ENCODE measurements at places on chromosomes 12 and 14. TPM values are rescaled to one million over a fixed set of nuclear protein-coding genes. Genes with fewer than 3 reads are reported as not detected.

Gene INHBC
- total RNA-seq = 0.18 TPM

GRCh38 chr12:124217508-124218242 lies 77.2 kb upstream of the RFLNA start:
- no peak for DNase-seq

- peak; percentile 31 for DNase-seq
Measured at GRCh38 chr14:68404146-68404527, 388.7 kb downstream of the ZFP36L1 start.

DNA sequence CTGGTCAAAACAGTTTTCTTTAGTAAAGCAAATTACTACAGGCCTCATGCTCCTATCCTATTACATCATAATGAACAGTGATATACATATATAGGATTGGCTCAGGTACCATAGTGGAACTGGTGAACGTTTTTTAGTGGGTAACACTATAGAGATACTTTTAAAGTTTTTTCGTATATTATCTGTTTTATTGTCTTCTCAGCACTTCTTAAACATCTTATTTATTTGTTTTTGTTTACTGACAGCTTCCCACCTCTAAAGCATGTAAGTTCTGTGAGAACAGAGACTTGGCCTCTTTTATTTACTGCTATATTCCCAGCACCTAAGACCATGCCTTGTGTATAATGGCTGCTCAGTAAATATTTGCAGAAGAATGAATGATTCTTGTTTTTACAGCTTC lies 81.1 kb upstream of the PSMA6 start:
- no peak for DNase-seq

GRCh38 chr12:7859552-7859951 lies 13.2 kb downstream of the SLC2A14 start:
- DNase-seq = no peak

Gene CAPZA3
- not detected for total RNA-seq

DNA sequence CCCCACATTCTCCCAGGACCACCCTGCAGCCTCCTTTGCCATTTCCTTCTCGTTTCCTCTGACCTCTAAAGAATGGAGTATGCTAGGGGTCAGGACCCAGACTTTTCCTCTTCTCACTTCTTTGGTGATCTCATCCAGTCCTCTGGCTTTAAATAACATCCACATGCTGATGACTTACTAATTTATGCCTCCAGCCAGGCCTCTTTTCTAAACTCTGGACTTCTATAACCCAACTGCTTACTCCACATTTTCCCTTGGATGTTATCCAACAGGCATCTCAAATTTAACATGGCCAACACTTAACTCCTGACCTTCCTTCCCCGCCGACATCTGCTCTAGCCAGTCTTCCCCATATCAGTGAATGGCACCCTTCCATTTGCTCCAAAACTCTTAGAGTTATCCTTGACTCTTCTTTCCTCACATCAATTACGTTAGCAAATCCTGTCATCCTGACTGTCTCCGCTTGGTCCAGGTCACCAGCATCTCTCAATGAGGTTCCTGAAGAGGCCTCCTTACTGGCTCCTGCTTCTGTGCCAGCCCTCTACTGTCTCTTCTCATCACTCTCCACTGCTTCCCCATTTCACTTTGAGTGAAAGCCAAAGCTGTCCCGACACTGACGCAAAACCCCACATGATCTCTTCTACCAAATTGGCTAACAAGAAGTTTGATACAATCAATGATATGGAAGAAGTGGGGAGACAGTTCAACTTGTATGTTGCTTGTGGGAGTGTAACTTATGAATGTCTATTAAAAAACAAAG lies 42.7 kb downstream of the TMBIM6 start:
- DNase-seq = no peak

- DNase-seq = no peak
Measured at GRCh38 chr14:44988694-44989093, 26.7 kb downstream of the TOGARAM1 start.

GRCh38 chr12:93729934-93730333 lies 52.8 kb downstream of the CRADD start:
- DNase-seq = no peak

DNA sequence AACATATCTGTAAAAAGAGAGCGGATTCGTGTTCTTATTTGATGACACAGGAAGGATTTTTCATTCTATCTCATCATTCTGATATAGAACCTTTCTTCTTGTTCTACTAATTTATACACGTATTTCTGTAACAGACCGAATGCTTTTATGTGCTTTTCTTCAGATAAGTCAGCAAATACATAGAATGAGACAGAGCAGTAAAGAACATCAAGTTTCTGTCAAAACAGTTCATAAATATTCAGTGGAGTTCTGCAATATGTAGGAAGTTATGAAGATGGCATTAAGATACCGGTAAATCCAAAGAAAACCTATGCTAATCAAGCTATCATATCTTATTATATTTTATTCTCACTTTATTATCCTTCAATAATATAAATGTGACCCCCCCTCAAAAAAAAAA lies 280.6 kb downstream of the EGLN3 start:
- no peak for DNase-seq

Gene PNP
- 49.5 TPM for total RNA-seq

DNA sequence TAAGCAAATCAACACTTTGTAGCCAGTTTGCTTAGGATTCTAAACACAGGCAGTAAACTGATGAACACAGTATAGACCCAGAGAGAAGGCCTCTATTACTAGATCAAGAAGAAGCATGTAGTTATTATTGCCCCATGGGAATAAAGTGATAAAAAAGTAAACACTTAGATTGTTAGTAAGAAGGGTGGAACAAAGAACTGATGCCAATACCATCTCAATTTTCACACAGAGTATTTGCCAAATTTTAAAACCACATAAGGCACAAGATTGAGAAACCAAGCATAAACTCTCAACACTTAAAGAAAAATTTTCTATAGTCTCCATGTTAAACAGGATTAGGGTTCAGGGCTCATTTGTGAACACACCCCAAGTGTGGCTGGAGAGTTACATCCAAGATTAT lies 77.0 kb upstream of the SYT1 start:
- no peak for DNase-seq

- DNase-seq = no peak
Measured at GRCh38 chr12:3152892-3153291, 75.7 kb downstream of the TSPAN9 start.

Gene CCDC38
- 0.63 TPM for total RNA-seq

GRCh38 chr14:85799668-85800067 lies 269.7 kb downstream of the FLRT2 start:
- no peak for DNase-seq

DNA sequence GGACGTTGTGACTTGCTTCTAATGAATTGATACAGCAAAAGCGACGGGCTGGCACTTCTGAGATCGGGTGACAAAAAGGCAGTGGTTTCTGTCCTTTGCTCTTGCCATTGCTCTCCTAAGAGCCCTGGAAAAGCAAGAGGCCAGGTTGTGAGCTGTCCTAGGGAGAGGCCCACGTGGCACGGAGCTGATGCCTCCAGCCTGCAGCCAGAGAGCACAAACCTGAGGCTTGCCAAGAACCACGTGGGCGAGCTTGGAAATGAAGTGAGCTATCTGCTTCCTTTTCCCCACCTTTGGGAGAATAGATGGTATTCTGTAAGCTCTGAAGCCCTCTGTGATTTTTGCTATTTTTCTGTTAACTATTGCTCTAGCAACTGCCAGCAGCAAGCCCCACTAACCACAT lies 26.4 kb upstream of the NOS1 start:
- DNase-seq = no peak

GRCh38 chr12:120830966-120831365 lies 73.2 kb downstream of the SPPL3 start:
- DNase-seq = no peak

DNA sequence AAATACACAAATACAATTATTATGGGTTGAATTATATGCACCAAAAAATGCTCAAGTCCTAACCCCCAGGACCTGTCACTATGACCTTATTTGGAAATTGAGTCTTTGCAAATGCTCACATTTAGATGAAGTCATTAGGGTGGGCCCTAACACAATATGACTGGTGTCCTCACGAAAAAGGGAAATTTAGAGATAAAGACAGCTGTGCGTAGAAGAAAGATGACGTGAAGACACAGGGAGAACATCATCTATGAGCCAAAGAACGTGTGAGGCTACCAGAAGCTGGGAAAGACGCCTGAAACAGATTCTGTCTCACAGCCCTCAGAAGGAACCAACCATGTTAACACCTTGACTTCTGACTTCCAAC lies 259.2 kb downstream of the EMP1 start:
- DNase-seq = no peak

DNA sequence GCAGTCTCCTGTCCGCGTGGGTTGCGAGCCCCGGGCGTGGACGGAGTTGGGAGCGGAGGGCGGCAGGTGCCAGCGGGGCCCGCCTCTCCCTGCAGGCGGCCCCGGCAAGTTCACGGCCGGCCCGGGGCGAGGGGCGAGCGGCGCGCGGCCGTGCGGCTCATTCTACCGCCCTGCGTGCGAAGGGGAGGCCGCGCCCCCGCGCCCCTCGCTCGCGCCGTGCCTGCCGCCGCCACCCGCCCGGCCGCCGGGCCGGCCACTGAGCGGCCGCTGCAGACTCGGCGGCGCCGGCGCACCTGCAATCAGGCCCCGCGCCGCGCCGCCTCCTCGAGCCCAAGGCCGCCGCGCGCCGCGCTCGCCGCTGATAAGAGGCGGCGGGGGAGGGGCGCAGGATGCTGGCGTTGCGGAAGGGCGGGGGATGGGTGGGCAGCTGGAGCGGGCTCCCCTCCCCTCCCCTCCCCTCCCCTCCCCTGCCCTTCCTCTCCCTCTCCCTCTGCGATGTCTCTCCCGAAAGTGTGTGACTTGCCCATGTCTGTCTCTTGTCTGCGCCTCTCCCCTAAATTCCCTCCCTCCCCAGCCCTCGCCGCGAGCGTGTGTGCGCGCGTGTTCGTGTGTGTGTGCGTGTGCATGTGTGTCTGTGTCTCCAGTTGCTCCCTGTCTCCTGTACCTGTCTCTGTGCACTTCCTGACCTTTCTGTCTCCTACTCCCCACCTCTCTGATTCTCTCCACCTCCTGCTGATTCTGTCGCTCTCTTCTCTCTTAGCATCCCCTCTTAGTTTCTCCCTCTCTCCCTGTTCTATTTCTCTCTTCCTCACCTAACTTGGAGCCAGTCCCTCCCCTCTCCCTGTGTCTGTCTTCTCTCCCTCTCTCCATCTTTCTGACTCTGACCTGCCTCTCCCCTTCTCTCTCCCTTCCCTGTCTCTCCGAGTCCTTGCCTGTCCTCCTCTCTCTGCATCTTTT lies 768.1 kb upstream of the TBX3 start:
- no peak for DNase-seq

Gene GALNT16
- total RNA-seq = not detected

Gene CAPS2
- total RNA-seq = 9.2 TPM

DNA sequence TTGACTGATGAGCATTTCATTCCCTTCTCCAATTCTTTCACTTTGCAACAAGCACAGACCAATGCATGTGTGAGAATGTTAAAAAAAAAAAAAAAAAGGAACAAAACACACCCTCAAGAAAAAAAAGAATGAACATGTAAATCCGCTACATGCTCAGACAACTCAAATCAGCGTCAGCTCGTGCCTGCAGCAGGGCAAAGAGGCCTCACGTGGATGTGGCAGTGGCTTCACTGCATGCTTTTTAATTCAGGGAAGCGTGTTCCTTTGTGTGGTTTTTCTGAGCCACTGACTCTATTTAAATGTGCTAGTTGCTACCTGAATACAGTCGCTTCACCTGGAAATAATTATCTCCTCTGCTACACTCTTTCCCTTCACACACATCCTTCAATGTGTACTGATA lies 55.1 kb downstream of the PPP1R36 start:
- DNase-seq = no peak

DNA sequence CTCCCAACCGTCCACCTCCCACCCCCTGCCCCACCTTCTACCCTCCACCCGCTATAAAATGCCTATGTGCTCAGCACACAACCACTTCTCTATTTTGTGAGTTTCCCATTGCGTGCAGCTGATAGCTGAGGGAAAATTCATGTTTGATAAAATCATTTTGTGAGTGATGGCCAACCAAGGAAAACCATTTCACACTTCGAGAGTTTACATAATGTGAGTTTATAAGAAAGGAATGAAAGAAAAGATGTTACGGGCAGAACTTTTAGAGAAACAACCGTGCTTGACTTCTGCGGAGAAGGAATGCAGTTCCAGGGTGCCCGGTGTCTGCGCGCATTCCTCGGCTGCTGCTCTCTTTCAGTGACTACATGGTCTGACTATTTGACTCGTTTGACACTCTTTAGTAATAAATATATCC lies 140.9 kb downstream of the EFCAB11 start:
- no peak for DNase-seq

DNA sequence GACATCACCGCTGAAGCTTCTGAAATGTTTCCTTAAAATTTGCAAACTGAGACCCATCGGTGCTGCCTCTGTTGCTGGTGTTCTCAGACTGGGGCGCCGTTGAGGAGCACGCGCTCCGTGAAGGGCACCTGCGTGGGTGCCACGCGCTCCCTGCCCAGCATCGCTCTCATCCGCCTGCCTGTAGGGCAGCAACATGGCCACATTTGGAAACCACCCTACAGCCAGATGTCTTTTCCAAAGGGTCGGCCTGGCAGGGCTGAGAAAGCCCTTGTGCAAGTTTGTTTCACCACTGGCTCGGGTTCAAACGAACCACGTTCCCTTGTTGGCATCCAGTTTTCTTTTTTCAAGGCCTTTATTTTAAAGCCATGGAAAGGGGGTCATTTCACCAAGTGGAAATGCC lies 13.9 kb downstream of the ADGRD1 start:
- no peak for DNase-seq

Gene GALNT6
- total RNA-seq = 19.3 TPM

DNA sequence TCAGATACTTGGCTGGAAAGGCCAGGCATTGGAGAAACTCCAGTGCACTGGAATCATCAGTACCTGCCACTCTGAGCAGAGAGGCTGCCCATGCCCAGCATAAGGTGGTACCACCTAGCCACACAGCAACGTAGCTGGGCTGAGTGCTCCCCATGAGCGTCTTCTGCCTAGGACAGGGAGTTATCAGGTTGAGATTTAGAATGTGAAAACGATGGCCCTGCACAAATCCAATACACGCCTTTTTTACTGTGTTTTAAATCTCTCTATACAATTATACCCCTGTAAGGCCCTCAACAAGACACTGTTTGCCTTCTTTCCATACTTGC lies 66.7 kb upstream of the PTGR2 start:
- DNase-seq = no peak

GRCh38 chr14:66070542-66071319 lies 415.4 kb upstream of the CCDC196 start:
- peak; percentile 55 for DNase-seq

- DNase-seq = no peak
Measured at GRCh38 chr12:47747126-47747525, 11.6 kb downstream of the RAPGEF3 start.

Data from natural killer cell (primary cell).